ENCODE measurements at places on chromosomes 1 and 21. TPM values are rescaled to one million over a fixed set of nuclear protein-coding genes. Genes with fewer than 3 reads are reported as not detected.

- H3K4me1 ChIP-seq, result peaks cover 30% of the 10 kb centered on the region
- DNase-seq, result no peak
- H3K4me3 ChIP-seq, result no peak overlapping the region
- H3K27me3 ChIP-seq, result peaks cover 19% of the 10 kb centered on the region
- no peaks in the 10 kb centered on the region for H3K36me3 ChIP-seq
Measured at GRCh38 chr1:58927722-58928085, 143.9 kb upstream of the JUN start.

DNA sequence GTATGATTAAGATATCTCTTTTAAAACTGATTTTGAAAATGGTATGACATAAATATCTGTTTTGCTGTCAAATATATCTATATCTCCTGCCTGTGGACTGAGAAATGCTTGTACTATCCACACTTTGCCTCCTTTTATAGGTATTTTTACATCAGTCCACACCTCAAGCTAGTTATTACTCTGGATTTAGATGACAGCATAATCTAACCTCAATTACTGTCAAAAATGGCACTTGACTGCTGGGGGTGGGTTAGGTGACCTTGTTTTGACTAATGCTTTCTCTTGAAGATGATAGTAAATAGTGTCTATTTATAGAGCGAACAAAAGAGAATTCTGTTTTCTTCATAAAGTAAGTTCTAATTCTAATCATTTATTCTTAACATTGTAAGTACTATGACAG is 9.1 kb downstream of the ADGRL2 start:
- H3K4me1 ChIP-seq, result no peaks in the 10 kb centered on the region
- no peaks in the 10 kb centered on the region for H3K27me3 ChIP-seq
- DNase-seq, result no peak
- no peaks in the 10 kb centered on the region for H3K36me3 ChIP-seq

DNA sequence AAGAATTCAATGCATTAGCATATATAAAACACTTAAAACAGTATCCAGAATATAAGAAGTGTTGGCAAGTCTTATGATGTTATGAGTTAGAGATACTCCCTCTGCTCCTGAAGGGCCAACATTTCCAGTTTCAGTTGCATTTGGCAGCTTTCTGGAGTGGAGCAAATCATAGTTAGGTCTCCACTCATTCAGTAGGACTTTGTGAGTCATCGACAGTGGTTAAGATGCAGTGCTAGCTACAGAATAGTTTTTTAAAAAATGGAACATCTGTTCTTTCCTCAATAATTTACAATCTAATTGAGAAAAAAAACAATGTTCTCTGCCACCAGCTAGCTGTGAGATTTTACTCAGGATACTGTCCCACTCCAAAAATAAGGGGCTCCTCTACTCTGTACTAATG is 389.1 kb downstream of the HLX start:
- DNase-seq, result no peak
- no peaks in the 10 kb centered on the region for H3K36me3 ChIP-seq
- no peak overlapping the region for H3K4me3 ChIP-seq
- H3K27ac ChIP-seq, result no peak overlapping the region
- H3K27me3 ChIP-seq, result no peaks in the 10 kb centered on the region

DNA sequence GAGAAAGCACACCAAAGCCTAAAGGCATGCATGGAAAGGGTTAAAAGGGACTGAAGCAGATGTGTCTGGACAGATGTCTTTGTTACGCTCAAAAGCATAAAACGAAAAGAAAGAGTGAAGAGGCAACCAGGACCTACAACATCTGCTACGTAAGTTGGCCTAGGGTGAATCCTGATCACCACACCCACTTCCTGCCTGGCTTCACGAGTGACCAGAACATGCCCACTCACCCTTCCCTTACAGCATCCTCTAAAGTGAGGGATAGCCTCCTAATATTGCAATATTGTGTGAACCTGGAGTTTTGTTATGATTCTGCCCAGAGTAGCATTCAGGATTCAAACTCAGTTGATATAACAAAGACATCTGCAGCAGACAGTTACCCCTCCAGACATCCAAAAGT is 10.6 kb upstream of the OLIG2 start:
- no peak overlapping the region for H3K27ac ChIP-seq
- H3K4me3 ChIP-seq, result no peak overlapping the region
- no peak for DNase-seq
- no peaks in the 10 kb centered on the region for H3K36me3 ChIP-seq
- no peaks in the 10 kb centered on the region for H3K4me1 ChIP-seq

DNA sequence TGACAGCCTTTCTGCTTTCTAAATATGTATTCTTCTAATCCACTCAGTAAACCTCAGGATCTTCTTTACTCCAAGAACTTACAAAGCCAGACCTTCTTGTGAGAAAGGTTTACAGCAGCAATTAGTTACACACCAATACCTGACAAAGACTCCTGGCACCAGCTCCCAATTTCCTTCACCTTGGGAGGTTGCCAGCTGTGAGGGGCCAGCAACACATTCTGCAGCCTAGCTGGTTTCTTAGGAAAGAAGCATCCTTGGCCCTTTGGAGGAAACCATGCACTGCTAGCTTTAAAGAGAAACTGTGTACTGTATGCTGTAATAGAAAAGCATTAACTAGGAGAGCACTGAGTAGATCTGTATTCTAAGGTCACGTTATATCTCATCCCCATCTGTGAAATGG is 10.8 kb downstream of the FYB2 start:
- H3K27me3 ChIP-seq, result peaks cover 18% of the 10 kb centered on the region
- no peaks in the 10 kb centered on the region for H3K4me1 ChIP-seq
- H3K27ac ChIP-seq, result no peak overlapping the region
- no peaks in the 10 kb centered on the region for H3K36me3 ChIP-seq

DNA sequence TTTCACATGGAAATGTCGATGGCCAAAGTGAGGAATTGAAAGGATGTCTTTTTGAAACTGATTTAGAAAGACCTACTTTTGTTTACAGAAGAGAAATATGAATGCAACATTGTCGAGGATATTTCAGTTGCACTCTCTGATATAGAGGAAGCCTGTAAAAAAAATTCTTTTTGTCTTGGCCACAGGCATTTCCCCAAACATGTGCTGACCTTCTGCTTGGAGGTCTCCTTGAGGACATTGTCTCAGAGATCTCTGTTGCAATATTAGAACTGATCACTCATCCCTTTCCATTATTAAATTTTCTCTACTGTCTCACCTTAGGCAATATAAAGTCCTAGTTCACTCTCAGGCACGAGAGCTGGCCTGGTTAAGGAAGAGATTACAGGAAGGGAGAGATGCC is 16.0 kb downstream of the S100A11 start:
- H3K4me3 ChIP-seq, result no peak overlapping the region
- no peaks in the 10 kb centered on the region for H3K27me3 ChIP-seq
- DNase-seq, result no peak
- peaks cover 17% of the 10 kb centered on the region for H3K4me1 ChIP-seq
- H3K27ac ChIP-seq, result no peak overlapping the region

DNA sequence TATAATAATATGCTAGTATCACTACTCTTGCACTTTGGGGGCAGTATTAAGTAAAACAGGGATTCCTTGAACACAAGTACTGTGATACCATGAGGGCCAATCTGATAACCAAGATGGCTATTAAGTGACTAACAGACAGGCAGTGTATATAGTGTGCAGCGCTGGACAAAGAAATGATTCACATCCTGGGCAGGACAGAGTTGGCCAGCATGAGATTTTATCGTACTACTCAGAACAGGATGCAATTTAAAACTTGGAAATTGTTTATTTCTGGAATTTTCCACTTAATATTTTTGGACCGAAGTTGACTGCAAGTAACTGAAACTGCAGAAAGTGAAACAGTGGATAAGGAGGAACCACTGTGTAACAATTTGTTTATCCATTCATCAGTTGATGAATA is 74.6 kb downstream of the DNTTIP2 start:
- no peak overlapping the region for H3K4me3 ChIP-seq
- H3K27ac ChIP-seq, result no peak overlapping the region
- H3K4me1 ChIP-seq, result peaks cover 22% of the 10 kb centered on the region
- DNase-seq, result no peak
- H3K27me3 ChIP-seq, result no peaks in the 10 kb centered on the region
- H3K36me3 ChIP-seq, result no peaks in the 10 kb centered on the region

GRCh38 chr1:53765657-53766056 is 26.7 kb upstream of the GLIS1 start:
- no peaks in the 10 kb centered on the region for H3K27me3 ChIP-seq
- H3K36me3 ChIP-seq, result peaks cover 18% of the 10 kb centered on the region
- no peak overlapping the region for H3K4me3 ChIP-seq
- no peaks in the 10 kb centered on the region for H3K4me1 ChIP-seq

- H3K27me3 ChIP-seq, result no peaks in the 10 kb centered on the region
- H3K4me1 ChIP-seq, result peaks cover 35% of the 10 kb centered on the region
- DNase-seq, result peak; percentile 23
Measured at GRCh38 chr1:88983791-88984559, 8.5 kb downstream of the KYAT3 start.

GRCh38 chr1:30159015-30159414 is 564.4 kb downstream of the MATN1 start:
- peaks cover 7% of the 10 kb centered on the region for H3K27me3 ChIP-seq
- H3K27ac ChIP-seq, result no peak overlapping the region
- H3K4me3 ChIP-seq, result no peak overlapping the region
- H3K36me3 ChIP-seq, result no peaks in the 10 kb centered on the region
- DNase-seq, result no peak
- H3K4me1 ChIP-seq, result no peaks in the 10 kb centered on the region

DNA sequence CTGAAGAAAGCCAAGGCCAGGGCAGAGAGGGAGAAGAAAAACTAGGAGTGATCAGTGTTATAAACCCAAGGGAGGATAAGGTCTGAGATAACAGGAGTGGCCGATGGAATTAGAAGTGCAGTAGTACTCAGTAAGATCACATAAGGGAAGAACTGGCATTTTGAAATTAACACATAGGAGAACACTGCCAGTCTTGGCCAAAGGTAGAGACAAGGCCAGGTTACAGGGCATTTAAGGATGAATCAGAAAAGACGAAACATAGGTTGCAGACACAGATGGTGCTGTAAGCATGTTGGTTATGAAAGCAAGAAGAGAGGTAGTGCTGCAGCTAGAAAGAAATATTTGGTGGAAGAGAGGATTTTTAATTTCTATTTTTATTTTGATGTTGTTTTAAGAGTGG is 278.9 kb upstream of the SNX7 start:
- no peak overlapping the region for H3K27ac ChIP-seq
- H3K36me3 ChIP-seq, result no peaks in the 10 kb centered on the region
- H3K4me3 ChIP-seq, result no peak overlapping the region
- H3K4me1 ChIP-seq, result no peaks in the 10 kb centered on the region
- DNase-seq, result no peak

DNA sequence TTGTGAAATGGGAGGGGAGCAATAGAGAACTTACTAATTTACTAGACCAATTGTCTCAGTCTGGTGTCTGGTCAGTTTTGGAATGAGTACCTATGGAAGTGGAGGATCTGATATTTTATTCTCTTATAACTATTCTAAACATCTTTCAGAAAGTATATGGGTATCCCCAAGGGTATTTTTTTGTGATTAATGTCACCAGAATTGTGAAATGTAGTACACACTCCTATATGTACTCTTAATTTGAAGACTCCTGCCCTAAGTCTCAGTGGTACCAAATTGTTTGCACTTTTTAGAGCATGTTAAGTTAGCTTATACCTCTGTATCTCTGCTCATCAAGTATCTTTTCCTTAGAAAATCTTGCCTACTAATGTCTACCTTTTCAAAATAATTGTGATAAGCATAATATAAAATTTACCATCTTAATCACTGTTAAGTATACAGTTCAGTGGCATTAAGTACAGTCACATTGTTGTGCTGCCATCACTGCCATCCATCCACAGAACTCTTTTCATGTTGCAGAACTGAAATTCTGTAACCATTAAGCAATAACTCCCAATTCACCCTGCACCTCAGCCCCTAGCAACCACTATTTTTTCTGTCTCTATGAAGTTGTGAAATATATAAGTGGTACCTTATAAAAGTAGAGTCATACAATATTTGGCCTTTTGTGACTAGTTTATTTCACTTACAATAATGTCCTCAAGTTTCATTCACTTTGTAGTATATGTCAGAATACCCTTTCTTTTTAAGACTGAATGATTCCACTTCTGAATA is 40.5 kb downstream of the SLC30A7 start:
- no peaks in the 10 kb centered on the region for H3K27me3 ChIP-seq
- DNase-seq, result no peak
- H3K36me3 ChIP-seq, result peaks cover 8% of the 10 kb centered on the region

GRCh38 chr1:229454056-229454455 is 20.2 kb upstream of the ACTA1 start:
- peaks cover 27% of the 10 kb centered on the region for H3K36me3 ChIP-seq
- no peaks in the 10 kb centered on the region for H3K27me3 ChIP-seq
- no peak overlapping the region for H3K4me3 ChIP-seq
- H3K4me1 ChIP-seq, result no peaks in the 10 kb centered on the region
- no peak for DNase-seq
- H3K27ac ChIP-seq, result no peak overlapping the region

DNA sequence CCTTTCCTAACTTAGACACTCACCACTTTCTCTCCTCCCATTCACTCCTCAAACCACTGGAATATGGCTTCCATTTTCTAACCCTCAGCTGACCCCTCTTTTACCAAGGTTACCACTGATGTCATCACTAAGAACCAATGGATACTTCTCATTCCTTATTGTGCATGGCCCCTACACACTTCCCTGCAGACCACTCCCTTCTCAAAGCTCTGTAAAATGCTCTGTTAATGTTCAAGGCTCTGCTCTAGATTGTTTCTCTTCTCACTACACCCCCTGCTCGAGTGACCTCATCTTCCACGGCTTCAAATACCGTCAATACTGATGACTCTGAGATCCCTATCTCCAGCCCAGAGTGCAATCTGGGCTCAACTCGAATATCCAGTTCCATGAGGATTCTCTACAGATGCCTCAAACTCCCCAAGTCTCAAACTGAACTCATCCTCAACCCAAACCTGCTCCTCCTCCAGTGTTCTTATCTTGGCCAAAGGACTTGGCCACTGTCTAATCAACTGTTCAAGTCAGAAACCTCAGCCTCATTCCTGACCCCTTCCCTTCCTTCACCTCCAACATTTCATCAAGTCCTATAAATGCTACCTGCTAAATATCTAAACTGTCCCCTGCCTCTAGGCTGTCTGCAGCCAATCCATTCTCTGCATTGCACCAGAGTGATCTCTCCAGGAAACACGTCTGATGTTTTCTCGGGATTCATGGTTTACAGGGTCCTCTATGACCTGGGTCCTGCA is 41.3 kb upstream of the BMP8B start:
- H3K36me3 ChIP-seq, result no peaks in the 10 kb centered on the region
- no peak for DNase-seq
- no peak overlapping the region for H3K27ac ChIP-seq
- H3K27me3 ChIP-seq, result no peaks in the 10 kb centered on the region
- no peak overlapping the region for H3K4me3 ChIP-seq

EXOSC10 gene
- total RNA-seq, result 80.7 TPM

LCE1B gene
- total RNA-seq, result not detected

PLPPR5 gene
- not detected for total RNA-seq

ZZZ3 gene
- total RNA-seq, result 48.9 TPM

All from HCT116 (cell line).